ENCODE measurements at places on chromosomes 3 and 15.

- no peak for DNase-seq
These were observed 7.5 kb upstream of the ALAS1 start for GRCh38 chr3:52190294-52191074.

- peak; percentile 32 for DNase-seq
These were observed 170.4 kb downstream of the KLHL25 start for GRCh38 chr15:85624291-85624801.

DNA sequence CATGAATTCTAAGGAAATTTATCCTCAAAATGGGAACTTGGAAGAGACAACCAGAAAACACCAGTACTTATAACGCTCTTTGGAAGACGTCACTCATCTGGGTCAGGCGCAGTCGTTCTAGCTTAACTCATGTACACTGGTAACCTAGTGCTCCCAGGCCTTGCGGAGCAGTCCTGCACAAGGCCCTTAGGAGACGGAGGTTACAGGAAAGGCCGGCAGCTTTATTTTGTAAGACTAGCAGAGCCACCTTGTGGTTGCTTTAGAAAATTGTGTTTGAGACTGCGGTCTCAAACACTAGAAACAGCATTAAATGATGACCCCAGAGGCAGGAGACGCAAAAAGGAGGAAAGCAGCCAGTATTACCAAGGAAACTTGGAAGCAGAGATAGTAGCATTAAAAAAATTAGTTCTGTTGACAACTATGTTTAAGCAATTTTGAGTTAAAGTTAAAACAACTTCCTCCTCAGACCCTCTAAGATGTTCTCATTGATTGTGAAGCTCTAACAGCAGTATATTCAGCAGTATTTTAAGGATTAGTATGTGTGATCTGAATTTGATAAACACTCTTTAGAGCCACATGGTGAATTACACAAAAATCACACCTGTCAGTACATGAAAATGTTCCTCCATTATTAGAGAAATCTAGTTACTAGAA, 141.9 kb upstream of the C2CD4B start:
- no peak for DNase-seq

DNA sequence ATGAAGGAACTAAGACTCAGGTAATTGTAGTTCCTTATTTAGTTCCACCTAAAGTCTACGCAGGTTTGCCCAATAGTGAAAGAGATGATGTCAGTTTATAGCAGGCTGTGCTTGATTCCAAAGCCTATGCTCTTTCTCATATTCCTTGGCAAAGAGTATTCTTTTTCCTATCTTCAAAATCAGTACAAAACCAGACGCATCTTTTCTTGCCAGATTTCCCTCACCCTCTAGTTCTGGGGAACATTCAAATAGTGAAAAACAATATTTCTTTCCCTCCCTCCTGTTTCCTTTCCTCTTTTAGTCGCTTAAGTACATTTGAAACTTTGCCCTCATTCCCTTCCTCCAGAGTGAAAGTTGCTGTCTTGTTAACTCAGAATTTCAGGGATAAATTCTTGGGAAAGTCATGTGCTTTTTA, 134.6 kb upstream of the PDZRN3 start:
- DNase-seq, result no peak

All from CD4-positive, alpha-beta T cell treated with Interleukin-17A for 4 hours (primary cell).